ENCODE measurements at places on chromosomes 13 and 19.

- DNase-seq: no peak
Measured at GRCh38 chr13:40994581-40995230, 24.4 kb downstream of the ELF1 start.

- no peak for DNase-seq
Measured at GRCh38 chr13:33453936-33454335, 168.4 kb upstream of the STARD13 start.

DNA sequence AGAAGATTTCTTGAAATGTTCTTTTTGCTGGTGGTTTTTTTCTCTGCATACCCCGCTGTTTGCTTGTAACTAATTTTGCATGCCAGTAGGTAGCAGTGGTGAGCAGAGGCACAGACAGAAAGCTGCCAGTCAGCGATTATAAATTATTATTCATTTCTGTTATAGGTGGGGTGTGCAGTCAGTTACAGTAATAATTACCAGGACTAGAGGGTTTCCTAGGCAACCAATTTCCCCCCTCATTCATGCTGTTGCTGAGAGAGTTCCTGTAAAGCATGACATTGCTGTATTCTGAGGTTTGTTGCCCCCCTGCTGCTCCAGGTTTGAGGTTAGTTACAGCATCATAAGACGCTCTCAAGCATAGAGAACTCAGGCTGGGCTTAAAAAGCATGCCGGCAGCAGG is 104.5 kb downstream of the URI1 start:
- DNase-seq: no peak

DNA sequence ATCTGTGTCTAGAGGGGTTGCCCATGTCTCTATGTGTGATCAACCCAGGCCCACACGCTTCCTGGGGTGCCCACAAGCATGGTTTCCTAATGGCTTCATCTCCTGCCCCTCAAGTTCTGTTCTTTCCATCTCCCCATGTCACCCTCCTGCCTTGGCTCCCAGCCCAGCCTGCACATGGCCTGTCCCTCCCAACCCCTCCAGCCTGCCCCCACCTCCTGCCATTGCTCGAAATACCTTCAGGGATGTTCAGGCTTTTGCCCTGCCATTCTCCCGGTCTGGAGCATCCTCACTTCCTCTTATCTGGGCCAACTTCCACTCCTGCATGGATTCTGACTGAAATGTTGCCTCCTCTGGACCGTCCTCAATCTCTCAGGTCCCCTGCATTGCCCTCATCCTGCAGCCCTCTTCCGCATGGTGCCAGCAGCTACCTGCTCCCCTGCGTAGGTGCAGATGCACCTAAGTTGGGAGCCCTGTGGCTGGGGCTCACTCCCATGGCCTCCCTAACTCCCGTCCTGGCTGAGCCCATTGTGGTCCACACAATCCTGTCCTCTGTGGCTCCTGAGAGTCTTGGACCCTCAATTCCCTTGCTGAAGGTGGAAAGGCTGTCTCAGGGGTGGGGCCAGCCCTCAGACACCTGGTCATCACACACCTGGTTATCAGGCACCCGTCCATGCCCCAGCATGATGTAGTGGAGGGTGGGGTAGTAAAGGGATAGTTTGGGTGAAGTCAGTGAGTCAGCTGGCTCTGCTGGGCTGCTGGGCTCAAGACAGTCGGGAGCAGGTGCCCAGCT is 152.1 kb downstream of the URI1 start:
- DNase-seq: no peak

- DNase-seq: no peak
Measured at GRCh38 chr19:8577247-8577646, at the start of gene MYO1F. Gene MYO1F (minus strand): TSS chr19:8577442. CDS start chr19:8577309, 133 bp downstream.

All from NCI-H774 (cell line).